ENCODE measurements at places on chromosomes 7 and 10. TPM values are rescaled to one million over a fixed set of nuclear protein-coding genes. Genes with fewer than 3 reads are reported as not detected.

Gene CFAP46
- 0.95 TPM for total RNA-seq

Gene WDR37
- total RNA-seq, result 14.7 TPM

Gene ARL3
- 8.4 TPM for total RNA-seq

Gene PDE6C
- total RNA-seq, result not detected

Gene GCK
- 3.2 TPM for total RNA-seq
